ENCODE measurements at places on chromosomes 16 and 17. TPM values are rescaled to one million over a fixed set of nuclear protein-coding genes. Genes with fewer than 3 reads are reported as not detected.

DNA sequence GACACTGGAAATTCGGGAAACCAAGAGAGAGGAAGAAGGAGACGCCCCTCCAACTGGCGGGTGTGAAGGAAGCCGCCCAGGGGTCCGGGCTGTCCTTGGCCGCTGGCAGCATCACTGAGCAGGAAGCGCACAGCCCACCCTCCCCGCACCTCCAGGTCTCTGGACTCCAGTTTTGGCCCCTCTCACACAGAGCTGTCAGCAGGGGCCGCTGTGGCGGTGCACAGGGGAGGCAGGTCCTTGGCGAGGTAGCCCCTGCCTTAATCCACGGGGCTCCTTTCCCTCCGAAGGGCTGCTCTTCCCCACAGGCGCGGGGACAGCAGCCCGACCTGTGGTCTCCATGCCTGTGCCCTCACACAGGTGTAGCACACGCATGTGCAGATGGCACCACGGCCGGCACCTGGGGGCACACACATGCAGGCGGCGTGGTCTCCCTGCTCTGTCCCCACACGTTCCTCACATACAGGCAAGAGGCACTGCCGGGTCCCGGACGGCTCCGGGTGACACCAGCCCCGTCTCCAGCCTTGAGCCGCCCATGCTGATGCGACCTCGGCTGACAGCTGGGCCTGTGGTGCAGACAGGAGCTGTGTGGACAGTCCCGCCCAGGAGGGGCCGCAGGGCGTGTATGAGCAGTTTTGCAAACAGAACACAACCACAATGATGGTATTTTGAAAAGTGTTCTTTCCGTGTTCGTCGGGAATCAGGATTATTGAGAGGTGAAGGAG is 26.6 kb upstream of the CHMP6 start:
- DNase-seq = no peak
- H3K4me1 ChIP-seq = peaks cover 28% of the 10 kb centered on the region
- H3K36me3 ChIP-seq = peaks cover 29% of the 10 kb centered on the region
- peaks cover 8% of the 10 kb centered on the region for H3K27me3 ChIP-seq
- no peak overlapping the region for H3K27ac ChIP-seq
- no peak overlapping the region for H3K4me3 ChIP-seq

- no peak overlapping the region for H3K4me3 ChIP-seq
- no peaks in the 10 kb centered on the region for H3K27me3 ChIP-seq
- no peaks in the 10 kb centered on the region for H3K36me3 ChIP-seq
- DNase-seq = no peak
- no peaks in the 10 kb centered on the region for H3K4me1 ChIP-seq
These were observed 24.9 kb upstream of the RHBDL3 start for GRCh38 chr17:32240750-32241149.

DNA sequence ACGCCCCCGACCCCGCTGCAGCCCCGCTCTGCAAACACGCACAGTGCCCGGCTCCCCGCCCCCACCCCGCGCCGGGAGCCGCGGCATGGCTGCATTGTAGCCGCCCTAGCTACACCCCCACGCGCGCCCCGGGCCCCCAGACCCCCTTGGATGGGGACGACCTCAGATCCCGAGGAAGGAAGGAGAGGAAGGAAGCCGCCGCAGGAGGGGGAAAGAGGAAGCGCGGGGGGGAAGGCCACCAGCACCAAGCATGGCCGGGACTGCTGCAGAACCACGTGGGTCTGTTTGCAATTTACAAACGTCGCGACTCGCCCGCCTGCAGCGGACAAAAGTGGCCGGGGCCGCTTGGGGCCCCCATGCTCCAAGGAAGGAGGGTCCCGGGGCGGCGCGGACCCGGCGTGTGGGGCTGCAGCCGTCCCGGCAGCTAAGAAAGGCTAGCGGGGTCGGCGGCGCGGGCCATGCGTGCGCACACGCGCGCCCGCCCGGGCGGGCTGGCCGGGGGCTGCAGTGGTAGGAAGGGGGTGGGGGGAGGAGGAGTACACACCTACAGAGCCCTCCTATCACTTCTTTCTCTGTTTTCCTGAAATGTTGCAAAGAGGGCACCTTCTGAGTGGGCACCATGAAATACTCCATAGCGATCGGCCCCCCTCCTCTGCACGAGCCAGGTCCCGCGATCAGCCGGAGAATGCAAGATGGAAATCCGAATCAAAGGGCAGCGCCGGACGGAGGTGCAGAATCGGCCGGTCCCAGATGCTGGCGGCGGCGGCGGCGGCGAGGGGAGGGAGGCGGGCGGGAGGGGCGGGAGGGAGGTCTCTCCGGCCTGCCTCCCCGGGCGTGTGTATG is 488 bp downstream of the TFAP4 start:
- peak overlapping the region; percentile 96 for H3K27ac ChIP-seq
- H3K36me3 ChIP-seq = no peaks in the 10 kb centered on the region
- H3K4me3 ChIP-seq = peak overlapping the region; percentile 98
- no peaks in the 10 kb centered on the region for H3K27me3 ChIP-seq
- H3K4me1 ChIP-seq = peaks cover 21% of the 10 kb centered on the region

GRCh38 chr17:39915559-39915958 is 2.9 kb downstream of the GSDMB start:
- no peak overlapping the region for H3K27ac ChIP-seq
- H3K36me3 ChIP-seq = peaks cover 11% of the 10 kb centered on the region
- no peak overlapping the region for H3K4me3 ChIP-seq
- H3K4me1 ChIP-seq = no peaks in the 10 kb centered on the region

DNA sequence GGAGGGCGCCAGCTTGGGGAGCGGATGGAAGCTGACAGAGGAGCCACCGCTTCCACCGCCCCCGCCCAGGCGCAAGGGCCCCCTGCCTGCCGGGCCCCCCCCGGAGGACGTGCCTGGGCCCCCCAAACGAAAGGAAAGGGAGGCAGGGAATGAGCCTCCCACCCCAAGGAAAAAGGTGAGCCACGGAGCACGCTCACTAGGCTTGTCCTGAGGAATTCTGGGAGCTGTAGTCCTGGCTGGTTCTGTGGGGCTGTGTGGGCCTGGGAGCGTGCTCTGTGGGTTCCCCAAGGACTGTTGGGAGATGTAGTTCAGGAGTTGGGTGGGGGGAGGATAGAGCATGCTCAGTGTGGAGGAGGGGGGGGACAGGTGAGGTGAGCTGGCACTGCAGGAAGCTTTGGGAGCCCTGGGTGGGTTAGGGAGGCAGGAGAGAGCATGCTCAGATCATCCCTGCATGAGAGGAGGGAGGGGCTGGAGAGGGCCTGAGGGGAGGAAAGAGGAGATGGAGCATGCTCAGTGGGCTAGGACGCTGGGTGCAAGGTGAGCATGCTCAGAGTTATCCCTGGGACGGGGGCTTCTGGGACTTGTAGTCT is 4.5 kb downstream of the FBXL19 start:
- H3K27ac ChIP-seq = peak overlapping the region; percentile 4
- peaks cover 34% of the 10 kb centered on the region for H3K4me1 ChIP-seq
- DNase-seq = no peak
- peaks cover 41% of the 10 kb centered on the region for H3K36me3 ChIP-seq
- peak overlapping the region; percentile 28 for H3K4me3 ChIP-seq

NACA2 gene
- not detected for total RNA-seq

TBC1D3H gene
- not detected for total RNA-seq

Data from suprapubic skin (tissue), 4 donors.